ENCODE measurements at places on chromosomes 2 and 18. TPM values are rescaled to one million over a fixed set of nuclear protein-coding genes. Genes with fewer than 3 reads are reported as not detected.
A peak's percentile ranks its signal among the peaks of the same experiment; 100 is the strongest.

Gene CNTNAP5
- not detected for total RNA-seq

Gene DOK6
- total RNA-seq, result not detected

Gene TMEM163
- 2.4 TPM for total RNA-seq

Gene MAL
- 171 TPM for total RNA-seq

Gene L3MBTL4
- not detected for total RNA-seq

Gene PPP4R1
- total RNA-seq, result 167 TPM

Gene CRYGC
- total RNA-seq, result not detected

Gene ACADL
- total RNA-seq, result 0.24 TPM

Gene SULT1C2
- total RNA-seq, result 2.1 TPM

Gene PCARE
- not detected for total RNA-seq

Gene LRRTM1
- total RNA-seq, result not detected

Gene SERPINB2
- total RNA-seq, result 0.73 TPM

Gene NLRC4
- not detected for total RNA-seq

GRCh38 chr2:64859312-64860212 lies 129.6 kb upstream of the SLC1A4 start:
- H3K4me3 ChIP-seq, result peak overlapping the region; percentile 49
- H3K27me3 ChIP-seq, result no peaks in the 10 kb centered on the region
- H3K4me1 ChIP-seq, result peaks cover 62% of the 10 kb centered on the region
- no peaks in the 10 kb centered on the region for H3K36me3 ChIP-seq
- H3K27ac ChIP-seq, result peak overlapping the region; percentile 86

DNA sequence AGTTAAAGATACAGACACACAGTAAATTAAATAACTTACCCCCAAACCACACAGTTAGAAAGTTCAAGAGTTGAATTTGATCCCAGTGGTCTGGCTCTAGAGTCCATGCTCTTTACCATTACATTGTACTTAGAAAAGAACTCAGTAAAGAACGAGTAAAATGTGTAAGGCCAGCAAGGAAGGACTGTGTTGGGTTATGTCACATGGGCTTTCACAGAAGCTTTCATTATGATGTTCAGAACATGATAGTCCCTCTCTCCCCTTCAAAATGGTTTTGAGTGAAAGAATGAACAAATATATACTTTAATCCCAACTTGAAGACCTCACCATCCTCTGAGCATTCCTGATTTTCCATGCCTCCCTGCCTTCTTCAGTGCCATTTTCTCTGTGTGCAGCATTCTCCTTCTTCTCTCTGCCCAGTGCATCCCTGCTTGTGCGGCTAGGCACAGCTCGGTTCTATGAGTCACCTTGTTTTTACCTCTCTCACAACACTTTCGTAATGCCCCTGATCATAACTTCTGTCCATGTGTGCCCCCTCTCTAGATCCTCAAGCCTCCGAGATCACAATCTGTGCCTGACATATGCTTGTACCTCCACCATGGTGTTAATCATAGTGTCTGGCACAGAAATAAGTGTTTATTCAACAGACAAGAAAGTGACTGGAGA lies 22.0 kb downstream of the RASGRP3 start:
- 0 out of 2 replicates have a peak, but pooled peaks cover 3% of the 10 kb centered on the region for H3K27me3 ChIP-seq
- H3K4me3 ChIP-seq, result no peak overlapping the region

DNA sequence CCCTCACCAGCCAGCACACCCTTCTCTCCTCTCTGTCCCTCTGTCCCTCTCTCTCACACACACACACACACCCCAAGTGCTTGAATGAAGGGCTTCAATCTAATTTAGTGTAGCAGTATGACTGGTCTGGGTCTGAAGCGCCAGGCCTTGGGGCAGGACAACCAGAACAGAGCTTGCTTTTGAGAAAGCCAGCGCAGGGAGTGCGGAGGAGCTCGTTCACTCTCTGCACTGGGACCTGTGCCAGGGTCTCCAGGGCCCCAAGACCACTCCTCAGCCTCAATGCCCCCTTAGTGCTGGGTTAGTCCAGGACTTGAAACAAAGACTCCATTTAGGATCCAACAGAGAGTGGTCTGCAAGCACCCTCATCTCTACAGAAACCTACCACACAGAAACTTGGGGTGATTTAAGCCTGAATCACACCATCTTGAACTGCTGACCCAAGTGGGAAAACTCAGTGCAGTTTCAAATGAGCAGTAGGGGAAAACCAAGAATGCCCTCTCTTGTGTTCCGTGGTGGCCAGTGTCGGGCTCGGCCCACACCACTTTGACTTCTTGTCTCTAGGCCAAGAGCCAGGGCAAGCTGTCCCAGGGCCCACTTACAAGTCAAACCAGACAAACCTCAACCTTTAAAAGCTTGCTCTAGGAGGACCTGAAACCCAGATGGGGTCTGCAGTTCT lies 66.6 kb upstream of the WIPF1 start:
- H3K36me3 ChIP-seq, result no peaks in the 10 kb centered on the region
- H3K4me1 ChIP-seq, result no peaks in the 10 kb centered on the region
- DNase-seq, result no peak
- H3K4me3 ChIP-seq, result no peak overlapping the region
- H3K27ac ChIP-seq, result no peak overlapping the region
- no peaks in the 10 kb centered on the region for H3K27me3 ChIP-seq

GRCh38 chr2:8957628-8958027 lies 45.9 kb downstream of the MBOAT2 start:
- H3K4me3 ChIP-seq, result no peak overlapping the region
- no peak for DNase-seq
- H3K27ac ChIP-seq, result no peak overlapping the region
- H3K36me3 ChIP-seq, result peaks cover 32% of the 10 kb centered on the region

DNA sequence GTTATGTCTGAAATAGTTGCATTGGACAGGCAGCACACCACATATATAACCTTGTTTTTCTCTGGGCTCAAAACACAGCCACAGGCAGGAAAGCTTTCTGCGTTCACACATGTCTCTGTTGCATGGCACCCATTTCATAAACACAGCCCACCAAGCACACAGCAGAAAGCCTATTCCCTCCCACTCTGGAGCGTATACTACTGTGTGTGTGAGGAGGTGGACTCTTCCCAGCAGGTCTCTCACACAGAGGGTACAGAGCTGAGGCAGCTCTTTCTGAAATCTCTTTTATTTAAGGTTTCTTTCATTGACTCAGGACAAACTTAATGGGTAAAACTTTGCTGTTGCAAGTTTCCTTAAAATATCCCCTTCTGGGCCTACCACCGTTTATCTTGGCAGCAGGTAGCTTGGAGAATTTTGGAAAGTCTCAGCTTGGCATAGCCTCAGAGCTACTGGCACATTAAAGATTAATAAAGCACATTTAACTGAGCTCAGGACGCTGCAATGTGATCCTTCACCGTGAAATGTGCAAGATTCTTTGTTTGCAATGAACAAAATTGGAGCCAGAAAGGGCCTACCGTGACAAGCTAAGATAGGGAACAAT lies 105.1 kb upstream of the NCKAP5 start:
- no peak overlapping the region for H3K4me3 ChIP-seq
- DNase-seq, result no peak
- H3K27ac ChIP-seq, result no peak overlapping the region
- H3K4me1 ChIP-seq, result 0 out of 2 replicates have a peak, but pooled peaks cover 9% of the 10 kb centered on the region
- H3K27me3 ChIP-seq, result 0 out of 2 replicates have a peak, but pooled peaks cover 5% of the 10 kb centered on the region

- H3K4me3 ChIP-seq, result no peak overlapping the region
- peaks cover 16% of the 10 kb centered on the region for H3K4me1 ChIP-seq
- no peak overlapping the region for H3K27ac ChIP-seq
- H3K36me3 ChIP-seq, result no peaks in the 10 kb centered on the region
- DNase-seq, result no peak
Measured at GRCh38 chr18:79859314-79859713, 61.6 kb downstream of the KCNG2 start.

GRCh38 chr18:60966876-60967275 lies 366.4 kb upstream of the CDH20 start:
- H3K4me1 ChIP-seq, result no peaks in the 10 kb centered on the region
- no peak overlapping the region for H3K27ac ChIP-seq
- H3K36me3 ChIP-seq, result no peaks in the 10 kb centered on the region
- no peak overlapping the region for H3K4me3 ChIP-seq

DNA sequence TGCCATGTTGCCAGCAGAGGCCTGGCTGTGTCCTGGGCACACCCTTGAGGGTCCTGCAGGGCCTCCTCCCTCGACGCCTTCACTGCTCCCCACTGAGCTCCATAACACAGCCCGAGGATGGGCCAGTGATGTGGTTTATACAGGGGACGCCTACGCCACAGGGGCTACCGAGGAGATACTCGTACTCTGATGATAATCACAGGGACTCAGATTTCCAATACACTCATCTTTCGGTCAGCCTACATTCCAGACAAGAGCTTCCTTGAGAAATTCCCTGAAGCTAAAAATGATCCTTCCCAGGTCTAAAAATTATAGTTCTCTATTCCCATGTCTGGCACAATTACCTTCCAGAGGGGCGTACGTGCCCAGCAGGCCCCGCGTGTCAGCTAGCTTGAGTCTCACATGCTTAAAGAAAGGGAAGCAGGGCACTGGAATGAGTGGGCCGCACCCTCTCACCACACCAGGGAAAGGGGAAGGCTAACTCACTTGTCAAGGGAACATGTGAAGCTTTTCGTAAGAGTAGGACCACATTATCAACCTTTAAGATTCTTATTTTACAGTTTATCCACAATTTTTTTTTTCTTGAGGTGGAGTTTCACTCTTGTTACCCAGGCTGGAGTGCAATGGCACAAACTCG lies 159.5 kb upstream of the NDUFV2 start:
- H3K27me3 ChIP-seq, result no peaks in the 10 kb centered on the region
- no peak for DNase-seq
- 0 out of 2 replicates have a peak, but pooled peaks cover 3% of the 10 kb centered on the region for H3K36me3 ChIP-seq
- no peak overlapping the region for H3K4me3 ChIP-seq
- peaks cover 37% of the 10 kb centered on the region for H3K4me1 ChIP-seq

- H3K27me3 ChIP-seq, result no peaks in the 10 kb centered on the region
- no peak for DNase-seq
- H3K4me3 ChIP-seq, result no peak overlapping the region
- no peaks in the 10 kb centered on the region for H3K36me3 ChIP-seq
Measured at GRCh38 chr18:45275367-45276113, 339.7 kb upstream of the SLC14A2 start.

DNA sequence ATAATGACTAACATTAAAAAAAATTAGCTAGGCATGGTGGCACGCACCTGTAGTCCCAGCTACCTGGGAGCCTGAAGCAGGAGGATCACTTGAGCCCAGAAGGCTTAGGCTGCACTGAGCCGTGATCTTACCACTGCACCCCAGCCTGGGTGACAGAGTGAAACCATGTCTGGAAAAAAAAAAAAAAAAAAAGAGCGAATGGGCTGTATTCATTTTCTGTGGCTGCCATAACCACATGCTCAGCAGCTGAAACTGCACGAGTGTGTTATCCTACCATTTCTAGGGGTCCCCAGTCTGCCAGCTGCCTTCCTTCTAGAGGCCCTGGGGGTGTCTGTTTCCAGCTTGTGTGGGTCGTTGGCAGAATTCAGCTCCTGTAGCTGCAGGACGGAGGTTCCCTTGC lies 247.8 kb downstream of the EIPR1 start:
- no peak for DNase-seq
- H3K4me1 ChIP-seq, result no peaks in the 10 kb centered on the region
- peaks cover 59% of the 10 kb centered on the region for H3K27me3 ChIP-seq
- H3K4me3 ChIP-seq, result no peak overlapping the region
- H3K27ac ChIP-seq, result no peak overlapping the region
- H3K36me3 ChIP-seq, result no peaks in the 10 kb centered on the region

- no peaks in the 10 kb centered on the region for H3K36me3 ChIP-seq
- no peaks in the 10 kb centered on the region for H3K27me3 ChIP-seq
- no peak overlapping the region for H3K27ac ChIP-seq
- no peak overlapping the region for H3K4me3 ChIP-seq
- no peaks in the 10 kb centered on the region for H3K4me1 ChIP-seq
- no peak for DNase-seq
Measured at GRCh38 chr2:28108143-28108542, 217.6 kb downstream of the BABAM2 start.

- no peak for DNase-seq
- no peaks in the 10 kb centered on the region for H3K4me1 ChIP-seq
- H3K27ac ChIP-seq, result no peak overlapping the region
- H3K4me3 ChIP-seq, result no peak overlapping the region
- no peaks in the 10 kb centered on the region for H3K27me3 ChIP-seq
Measured at GRCh38 chr18:12088731-12089375, 4.8 kb upstream of the ANKRD62 start.

- H3K36me3 ChIP-seq, result no peaks in the 10 kb centered on the region
- no peaks in the 10 kb centered on the region for H3K27me3 ChIP-seq
- H3K27ac ChIP-seq, result no peak overlapping the region
- no peak overlapping the region for H3K4me3 ChIP-seq
- no peaks in the 10 kb centered on the region for H3K4me1 ChIP-seq
- DNase-seq, result no peak
Measured at GRCh38 chr2:135471106-135471505, 59.9 kb downstream of the ZRANB3 start.

DNA sequence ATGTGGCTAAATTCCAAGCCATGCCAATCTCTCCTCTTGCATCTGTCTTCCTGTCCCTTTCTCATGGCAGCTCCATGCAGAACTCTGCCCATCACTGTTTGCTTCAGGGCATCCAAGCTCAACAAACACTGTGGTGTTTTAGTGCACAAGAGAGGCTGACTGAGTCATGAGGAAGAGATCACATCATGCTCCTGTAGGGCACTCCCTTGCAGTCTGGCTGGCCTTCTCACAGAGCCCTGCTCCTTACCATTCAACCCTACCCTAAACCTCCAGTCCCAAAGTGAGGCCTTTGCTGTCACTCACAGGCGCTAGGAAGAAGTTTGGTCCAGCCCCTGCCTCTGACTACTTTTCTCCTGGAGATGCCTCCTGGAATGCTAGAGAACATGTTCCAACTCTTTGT lies 194.0 kb downstream of the LRATD1 start:
- H3K36me3 ChIP-seq, result no peaks in the 10 kb centered on the region
- H3K27ac ChIP-seq, result peak overlapping the region; percentile 60
- peak; percentile 65 for DNase-seq
- no peak overlapping the region for H3K4me3 ChIP-seq

DNA sequence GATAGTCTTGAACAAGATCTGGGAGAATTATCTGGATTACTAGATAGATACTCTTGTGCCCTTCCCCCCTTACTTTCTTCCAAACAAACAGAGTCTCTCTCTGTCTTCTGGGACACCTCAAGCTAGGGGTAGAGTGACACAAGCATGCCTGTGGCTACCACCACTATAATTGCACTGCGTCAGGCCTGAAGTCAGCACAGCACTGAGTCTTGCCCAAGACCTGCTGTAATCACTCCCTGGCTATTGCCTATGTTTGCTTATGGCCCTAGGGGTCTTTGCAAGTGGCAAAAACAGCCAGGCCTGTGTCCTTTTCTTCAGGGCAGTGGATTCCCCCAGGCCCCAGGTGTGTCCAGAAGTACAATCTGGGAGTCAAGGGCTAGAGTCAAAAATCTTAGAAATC lies 106.6 kb downstream of the SLC5A7 start:
- H3K36me3 ChIP-seq, result no peaks in the 10 kb centered on the region
- DNase-seq, result no peak
- H3K27ac ChIP-seq, result no peak overlapping the region
- H3K27me3 ChIP-seq, result no peaks in the 10 kb centered on the region
- no peaks in the 10 kb centered on the region for H3K4me1 ChIP-seq
- no peak overlapping the region for H3K4me3 ChIP-seq
